Esophagus muscularis mucosa (tissue), 4 donors: ENCODE measurements at places on chromosomes 2 and 18. TPM values are rescaled to one million over a fixed set of nuclear protein-coding genes. Genes with fewer than 3 reads are reported as not detected.

The VAMP5 gene
- 50.7 TPM for total RNA-seq

The NR4A2 gene
- 0.42 TPM for total RNA-seq

The ANKRD62 gene
- not detected for total RNA-seq

The SF3B1 gene
- 162 TPM for total RNA-seq

The RFX8 gene
- total RNA-seq: not detected

The SPC25 gene
- total RNA-seq: not detected
